Upper lobe of right lung (tissue), 1 donor: ENCODE measurements at places on chromosomes 5 and 9.

DNA sequence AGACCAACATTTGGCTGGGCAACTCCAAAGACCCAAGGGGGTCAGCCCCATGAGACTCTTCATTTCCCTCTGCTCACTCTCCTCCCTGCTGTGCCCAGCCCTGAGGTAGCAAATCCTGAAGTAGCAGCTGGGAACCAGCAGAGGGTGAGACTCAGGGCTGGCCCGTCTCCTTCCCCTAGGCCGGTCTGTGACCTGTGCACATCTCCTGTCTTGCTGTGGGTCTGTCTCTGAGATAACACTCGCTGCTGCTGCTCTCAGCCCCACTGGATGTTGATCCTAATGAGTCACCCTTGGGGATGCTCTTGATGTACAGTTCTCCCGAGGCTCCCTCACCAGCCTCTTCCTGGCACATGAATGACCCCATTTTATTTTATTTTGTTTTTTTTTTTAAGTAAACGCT is 7.3 kb upstream of the OR2V1 start:
- H3K27me3 ChIP-seq: no peaks in the 10 kb centered on the region
- no peak overlapping the region for H3K27ac ChIP-seq
- H3K36me3 ChIP-seq: no peaks in the 10 kb centered on the region
- no peak overlapping the region for H3K4me3 ChIP-seq
- DNase-seq: no peak

GRCh38 chr9:114497236-114497635 is 8.0 kb downstream of the WHRN start:
- H3K27ac ChIP-seq: no peak overlapping the region
- DNase-seq: no peak
- H3K4me3 ChIP-seq: no peak overlapping the region

GRCh38 chr9:459491-460444 is 245.1 kb downstream of the DOCK8 start:
- no peaks in the 10 kb centered on the region for H3K4me1 ChIP-seq
- H3K27ac ChIP-seq: no peak overlapping the region
- no peak for DNase-seq
- H3K36me3 ChIP-seq: peaks cover 4% of the 10 kb centered on the region

GRCh38 chr9:134712926-134713325 is 71.3 kb downstream of the COL5A1 start:
- DNase-seq: no peak
- H3K27ac ChIP-seq: no peak overlapping the region
- H3K27me3 ChIP-seq: no peaks in the 10 kb centered on the region
- no peak overlapping the region for H3K4me3 ChIP-seq
- peaks cover 5% of the 10 kb centered on the region for H3K4me1 ChIP-seq
- H3K36me3 ChIP-seq: no peaks in the 10 kb centered on the region

DNA sequence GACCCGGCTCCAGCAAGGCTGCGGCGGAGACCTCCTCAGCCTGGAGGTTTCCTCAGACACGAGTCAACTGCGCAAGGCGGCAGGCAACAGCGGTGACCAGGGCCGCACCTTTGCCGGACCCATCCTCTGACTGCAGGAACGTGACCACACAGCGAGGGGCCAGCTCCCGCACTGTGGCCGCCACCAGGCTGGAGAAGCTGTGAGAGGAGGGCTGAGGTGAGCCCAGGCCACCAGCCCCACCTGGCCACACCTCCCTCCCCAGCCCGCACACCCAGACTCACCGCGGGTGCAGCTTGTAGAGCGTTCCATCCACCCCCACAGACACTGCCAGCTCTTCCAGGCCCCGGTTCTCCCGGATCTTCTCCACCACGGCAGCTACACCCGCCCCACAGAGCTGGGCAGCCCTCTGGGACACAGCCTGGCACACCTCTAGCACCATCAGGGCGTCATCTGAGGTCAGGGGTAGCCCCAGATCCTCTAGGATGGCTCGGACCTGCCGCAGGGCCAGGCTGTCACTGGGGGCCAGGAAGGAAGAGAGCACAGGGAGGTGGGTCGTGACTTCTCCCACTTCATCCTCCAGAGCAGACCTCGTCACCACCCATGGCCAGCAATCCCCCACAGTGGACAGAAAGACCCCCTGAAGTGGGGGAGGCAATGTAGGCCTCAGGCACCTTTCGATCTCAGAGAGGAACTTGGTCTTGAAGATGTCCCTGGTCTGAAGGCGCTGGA is 18.0 kb downstream of the HK3 start:
- no peaks in the 10 kb centered on the region for H3K4me1 ChIP-seq
- H3K36me3 ChIP-seq: no peaks in the 10 kb centered on the region
- peaks cover 28% of the 10 kb centered on the region for H3K27me3 ChIP-seq
- H3K27ac ChIP-seq: no peak overlapping the region
- no peak overlapping the region for H3K4me3 ChIP-seq
- DNase-seq: peak; percentile 55

GRCh38 chr5:132184588-132184987 is 43.1 kb downstream of the P4HA2 start:
- no peaks in the 10 kb centered on the region for H3K4me1 ChIP-seq
- no peak overlapping the region for H3K27ac ChIP-seq
- no peaks in the 10 kb centered on the region for H3K36me3 ChIP-seq
- H3K27me3 ChIP-seq: no peaks in the 10 kb centered on the region

GRCh38 chr5:135901633-135902032 is 6.0 kb upstream of the IL9 start:
- no peak overlapping the region for H3K27ac ChIP-seq
- no peaks in the 10 kb centered on the region for H3K4me1 ChIP-seq
- peaks cover 3% of the 10 kb centered on the region for H3K27me3 ChIP-seq

- no peaks in the 10 kb centered on the region for H3K27me3 ChIP-seq
- DNase-seq: no peak
- no peak overlapping the region for H3K4me3 ChIP-seq
- H3K36me3 ChIP-seq: no peaks in the 10 kb centered on the region
Observed at GRCh38 chr5:72510610-72511181, 3.5 kb upstream of the ZNF366 start.

GRCh38 chr9:80605793-80606192 is 1034.0 kb downstream of the TLE4 start:
- H3K27ac ChIP-seq: no peak overlapping the region
- H3K36me3 ChIP-seq: no peaks in the 10 kb centered on the region
- DNase-seq: no peak

- DNase-seq: no peak
- H3K4me1 ChIP-seq: no peaks in the 10 kb centered on the region
- no peaks in the 10 kb centered on the region for H3K36me3 ChIP-seq
- H3K4me3 ChIP-seq: no peak overlapping the region
- no peak overlapping the region for H3K27ac ChIP-seq
Observed at GRCh38 chr5:82720213-82721086, 356.7 kb downstream of the TMEM167A start.

- no peak overlapping the region for H3K4me3 ChIP-seq
- H3K27me3 ChIP-seq: no peaks in the 10 kb centered on the region
- no peak overlapping the region for H3K27ac ChIP-seq
- H3K36me3 ChIP-seq: no peaks in the 10 kb centered on the region
- no peaks in the 10 kb centered on the region for H3K4me1 ChIP-seq
- no peak for DNase-seq
Observed at GRCh38 chr5:96316017-96316416, 117.0 kb downstream of the PCSK1 start.
